ENCODE measurements at places on chromosomes 11 and 22.

- no peak for DNase-seq
These were observed 492.1 kb upstream of the CADM1 start for GRCh38 chr11:115996125-115996807.

- no peak for DNase-seq
These were observed 26.5 kb downstream of the CWC15 start for GRCh38 chr11:94946812-94947211.

DNA sequence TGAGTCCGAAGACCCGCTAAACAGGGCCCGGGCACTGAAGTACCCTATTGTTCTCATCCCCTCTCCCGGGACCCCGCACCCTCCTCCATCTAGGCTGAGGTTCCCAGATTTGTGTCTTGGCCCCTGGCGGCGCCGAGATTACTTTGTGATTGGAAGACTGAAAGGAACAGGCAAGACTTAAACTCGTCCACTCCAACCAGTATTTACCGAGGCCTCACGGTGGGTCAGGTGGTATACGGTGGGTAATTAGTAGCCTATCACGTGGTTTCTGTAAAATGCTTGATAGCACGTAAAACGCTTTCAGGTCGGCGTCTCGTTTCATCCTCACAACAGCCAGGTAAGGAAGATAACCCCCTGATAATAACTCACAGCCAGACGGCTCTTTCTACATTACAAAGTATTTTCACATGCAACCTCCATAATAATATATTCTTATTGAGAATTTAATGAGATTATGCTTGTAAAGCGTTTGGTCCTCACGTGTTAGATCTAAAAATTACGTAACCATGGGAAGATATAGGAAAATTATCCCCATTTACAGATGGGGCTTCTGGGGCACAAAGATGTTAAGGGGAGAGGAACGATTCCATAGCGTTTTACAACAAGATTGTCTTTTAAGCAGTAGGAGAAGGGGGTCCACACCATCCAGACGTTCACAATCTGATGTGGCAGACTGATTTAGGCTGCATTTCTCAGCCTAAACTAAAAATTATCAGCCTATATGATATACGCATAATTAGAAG lies 642 bp upstream of the PIK3C2A start:
- no peak for DNase-seq

DNA sequence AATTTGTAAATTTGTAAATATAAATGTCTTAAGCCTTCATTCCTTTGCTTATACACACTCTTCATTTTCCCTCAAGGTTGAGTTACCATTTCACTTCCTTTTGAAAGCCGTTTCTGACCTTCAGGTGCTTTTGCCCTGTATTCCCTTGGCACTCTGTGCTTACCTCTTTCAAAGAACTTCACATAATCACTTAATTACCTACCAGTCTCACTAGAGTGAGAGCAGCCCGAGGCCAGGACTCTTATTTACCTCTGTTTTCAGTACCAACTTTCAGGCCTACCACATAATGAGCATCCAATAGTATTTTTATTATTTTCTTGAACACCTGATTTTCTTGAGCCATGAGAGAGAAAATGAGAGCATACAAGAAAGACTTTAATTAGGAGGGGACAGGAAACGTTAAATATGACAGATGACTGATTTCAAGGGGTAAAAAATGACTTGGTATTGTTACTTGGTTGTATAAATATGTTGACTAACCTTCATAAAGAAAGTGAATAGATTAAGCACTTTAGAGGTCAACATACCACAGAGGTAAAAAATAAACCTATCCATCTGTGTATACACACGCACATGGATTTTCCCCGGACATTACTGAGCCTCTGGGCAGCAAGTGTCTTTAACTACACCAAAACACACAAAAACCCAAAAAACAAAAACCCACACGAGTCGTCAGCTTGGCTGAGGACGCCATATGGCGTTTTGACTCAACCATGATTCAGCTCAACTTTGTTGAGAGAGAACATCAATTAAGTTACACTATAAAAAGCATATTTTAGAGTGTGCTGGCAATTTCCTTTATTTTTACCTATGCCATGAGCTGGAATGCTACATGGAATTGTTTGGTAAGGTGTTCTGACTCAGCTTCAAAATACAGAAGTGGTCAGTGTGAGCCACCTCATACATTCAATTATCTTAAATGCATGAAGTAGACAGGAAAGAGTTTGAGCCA lies 7.6 kb downstream of the ATXN10 start:
- DNase-seq, result no peak

DNA sequence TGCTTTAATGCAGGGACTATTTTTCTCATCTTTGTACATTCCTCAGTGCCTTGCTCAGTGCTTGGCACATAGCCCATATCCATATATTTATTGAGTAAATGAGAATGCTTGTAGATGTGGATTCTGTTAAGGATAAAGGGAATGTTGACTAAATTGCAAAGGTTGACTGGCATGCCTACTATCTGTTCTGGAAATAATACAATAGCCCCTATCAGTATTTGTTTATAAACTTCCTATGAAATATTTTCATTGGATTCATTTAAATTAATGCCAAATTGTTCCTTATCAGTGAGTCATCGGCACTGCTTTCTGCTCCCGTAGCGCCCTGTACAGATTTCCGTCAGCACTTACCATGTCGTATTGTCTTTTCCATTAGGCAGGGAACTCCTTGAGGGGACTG lies 8.0 kb downstream of the RNF121 start:
- DNase-seq, result no peak
